ENCODE measurements at places on chromosomes 6 and 20.

DNA sequence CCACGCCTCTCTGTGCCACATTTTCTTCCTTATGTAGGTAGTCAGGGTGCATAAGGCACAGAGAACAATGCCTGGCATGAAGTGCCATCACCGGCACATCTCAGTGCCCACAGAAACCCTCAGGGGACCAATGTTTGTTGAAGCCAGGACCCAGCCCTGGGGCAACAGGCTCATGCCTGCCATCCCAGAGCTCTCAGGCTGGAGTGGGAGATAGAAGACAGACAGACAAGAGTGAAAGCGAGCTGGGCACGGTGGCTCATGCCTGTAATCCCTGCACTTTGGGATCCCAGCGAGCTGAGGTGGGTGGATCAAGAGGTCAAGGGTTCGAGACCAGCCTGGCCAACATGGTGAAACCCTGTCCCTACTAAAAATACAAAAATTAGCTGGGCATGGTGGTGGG is 13.5 kb downstream of the EFCAB8 start:
- no peak for DNase-seq

GRCh38 chr6:130529569-130530149 is 163.8 kb downstream of the TMEM200A start:
- DNase-seq = no peak

GRCh38 chr6:33905071-33905609 is 101.3 kb upstream of the MLN start:
- peak; percentile 38 for DNase-seq

- DNase-seq = no peak
Measured at GRCh38 chr6:134503585-134504281, 185.8 kb upstream of the SGK1 start.

GRCh38 chr6:107704347-107705013 is 119.6 kb downstream of the SCML4 start:
- DNase-seq = peak; percentile 39

- DNase-seq = peak; percentile 13
Measured at GRCh38 chr6:88119769-88120168, 46.4 kb downstream of the CNR1 start.

DNA sequence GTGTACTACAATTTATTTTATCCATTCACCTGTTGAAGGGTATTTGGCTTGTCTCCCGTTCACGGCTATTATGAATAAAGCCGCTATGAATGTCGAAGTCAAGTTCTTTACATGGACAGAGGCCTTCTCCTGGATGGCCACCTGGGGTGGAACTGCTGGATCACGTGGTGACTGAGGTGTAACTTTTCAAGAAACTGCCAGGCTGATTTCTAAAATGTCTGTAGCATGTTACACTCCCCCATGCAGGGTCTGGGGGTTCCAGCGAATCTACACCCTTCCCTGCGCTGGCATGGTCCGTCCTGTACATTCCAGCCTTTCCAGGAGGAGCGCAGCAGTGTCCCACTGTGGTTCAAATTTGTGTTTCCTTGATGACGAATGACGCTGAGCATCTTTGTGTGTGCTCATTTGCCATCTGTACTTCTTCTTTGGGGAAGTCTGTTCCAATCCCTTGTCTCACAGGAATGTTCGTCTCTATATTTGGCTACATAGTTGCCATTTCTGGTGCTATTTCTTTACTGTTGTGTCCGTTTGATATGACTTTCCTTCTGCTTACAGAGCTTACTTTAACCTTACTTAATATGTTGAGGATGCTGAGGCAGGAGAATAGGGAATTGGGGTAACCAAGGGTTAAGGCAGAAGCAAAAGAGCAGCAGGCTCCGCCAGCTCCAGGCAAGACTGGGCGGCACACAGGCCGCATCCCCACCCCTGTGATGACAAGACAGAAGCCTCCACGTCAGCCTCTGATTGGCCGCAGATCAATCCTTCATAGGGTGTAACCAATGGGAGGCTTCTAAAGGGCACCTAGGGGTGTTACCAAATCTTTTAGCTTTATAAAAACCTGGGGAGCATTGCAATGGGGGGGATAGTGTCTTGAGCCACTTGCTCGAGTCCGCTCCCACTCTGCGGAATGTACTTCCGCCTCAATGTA is 106.6 kb downstream of the TAF4 start:
- DNase-seq = peak; percentile 26

DNA sequence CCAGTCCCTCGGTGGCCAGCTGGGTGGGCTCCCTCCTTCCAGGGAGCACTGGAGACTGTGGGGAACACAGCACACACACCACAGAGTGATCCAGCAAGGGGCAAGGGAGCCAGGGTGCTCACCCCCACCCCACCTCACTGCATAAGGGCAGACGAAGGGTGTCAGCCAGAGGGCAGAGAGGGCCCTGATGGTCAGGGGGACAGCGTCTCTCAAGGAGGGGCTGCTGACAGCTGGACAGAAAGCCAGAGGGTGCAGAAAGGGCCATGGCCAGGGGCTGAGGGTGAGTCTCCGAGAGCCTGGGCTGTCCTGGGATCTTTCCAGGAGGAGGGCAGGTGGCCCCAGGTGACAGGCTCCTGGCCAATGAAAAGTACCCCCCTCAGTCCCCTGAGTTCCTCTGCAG is 73.4 kb upstream of the PMEPA1 start:
- no peak for DNase-seq

DNA sequence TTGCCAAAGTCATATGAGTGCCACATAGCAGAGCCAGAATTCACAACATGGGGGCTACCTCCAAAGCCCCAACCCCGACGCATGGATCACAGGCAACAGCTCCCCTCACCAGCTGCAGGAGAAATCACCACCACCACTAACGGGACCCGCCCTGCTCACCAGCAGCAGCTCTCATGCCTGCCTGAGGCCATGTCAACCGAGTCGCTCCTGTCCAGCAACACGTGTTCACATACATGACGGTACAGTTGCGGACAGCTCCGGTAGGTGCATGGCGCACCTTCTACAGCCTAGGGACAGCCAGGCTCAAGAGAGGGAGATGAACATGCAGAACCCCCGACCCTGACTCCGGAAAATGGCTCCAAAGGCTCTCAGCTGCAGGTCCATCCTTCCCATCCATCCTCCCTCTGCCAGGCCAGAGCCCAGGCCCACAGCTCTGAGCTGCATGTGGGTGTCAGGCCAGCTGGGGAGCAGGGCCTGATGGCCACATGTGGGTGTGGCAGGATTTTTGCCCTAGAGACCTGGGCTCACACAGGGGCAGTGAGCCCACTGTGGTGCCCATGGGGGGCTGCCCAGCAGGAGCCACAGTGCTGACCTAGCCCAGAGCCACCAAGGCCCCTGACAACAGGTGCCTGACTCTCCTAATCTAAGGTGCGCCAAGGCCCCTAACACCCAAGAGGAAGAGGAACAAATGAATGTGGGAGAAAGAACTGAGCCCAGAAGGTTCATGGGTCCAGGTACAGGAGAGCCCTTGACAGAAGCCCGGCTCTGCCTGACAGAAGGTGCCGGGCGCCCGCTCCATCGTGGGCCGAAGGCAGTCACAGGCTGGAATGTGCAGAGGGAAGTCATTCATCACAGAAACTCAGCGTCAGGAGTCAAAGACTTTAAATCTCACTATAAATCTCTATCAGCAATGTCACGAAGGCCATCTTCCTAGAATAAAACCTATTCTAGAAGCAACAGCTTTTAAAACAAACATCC is 10.5 kb downstream of the RPS6KA2 start:
- DNase-seq = no peak

GRCh38 chr6:46054516-46054915 is 38.9 kb upstream of the CLIC5 start:
- DNase-seq = no peak

DNA sequence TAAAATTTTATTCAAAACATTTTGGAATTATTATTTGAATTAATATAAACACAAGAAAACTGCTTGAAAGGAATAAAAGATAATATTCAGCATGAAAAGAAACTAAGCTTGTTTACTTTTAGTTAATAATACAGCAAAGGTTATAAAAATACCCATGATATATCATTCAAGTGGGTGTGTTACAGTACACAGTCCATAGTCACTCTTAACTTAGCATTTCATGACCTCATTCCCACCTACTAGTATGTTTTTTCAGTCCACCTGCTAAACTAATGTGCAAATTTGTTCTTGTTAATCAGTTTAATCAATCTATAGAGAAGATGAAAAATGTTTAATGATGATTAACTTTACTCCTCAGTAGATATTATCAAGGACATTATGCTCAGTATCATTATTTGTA is 841.4 kb upstream of the EPHA7 start:
- DNase-seq = no peak

DNA sequence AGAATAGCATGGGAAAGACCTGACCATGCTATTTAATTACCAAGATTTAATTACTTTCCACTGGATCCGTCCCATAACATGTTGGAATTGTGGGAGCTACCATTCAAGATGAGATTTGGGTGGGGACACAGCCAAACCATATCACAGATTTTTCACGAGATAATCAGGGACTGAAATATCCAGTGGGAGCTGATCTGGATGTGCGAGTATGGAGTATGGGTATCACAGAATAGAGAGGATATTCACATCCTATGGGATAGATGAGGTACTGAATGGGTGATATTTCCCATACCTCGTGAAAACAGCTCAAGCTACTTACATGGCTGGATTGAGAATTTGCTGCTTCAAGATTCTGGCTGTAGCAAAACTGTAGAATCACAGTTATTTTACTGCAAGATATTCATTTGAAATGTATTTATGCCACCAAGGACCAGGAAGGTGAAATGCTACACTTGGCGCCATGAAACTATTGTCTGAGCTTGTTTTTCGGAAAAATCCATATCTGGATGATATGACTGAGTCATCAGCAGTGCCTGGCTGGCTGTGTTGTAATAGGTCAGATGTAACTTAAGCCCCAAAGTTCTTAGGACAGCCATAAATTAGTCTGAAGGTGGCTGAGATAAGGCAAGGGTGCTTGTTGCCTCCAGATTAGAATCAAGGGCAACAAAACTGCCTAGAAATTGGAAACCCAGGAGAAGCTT is 29.8 kb downstream of the KCNS1 start:
- DNase-seq = peak; percentile 15
